ENCODE measurements at places on chromosomes 7 and 10.

DNA sequence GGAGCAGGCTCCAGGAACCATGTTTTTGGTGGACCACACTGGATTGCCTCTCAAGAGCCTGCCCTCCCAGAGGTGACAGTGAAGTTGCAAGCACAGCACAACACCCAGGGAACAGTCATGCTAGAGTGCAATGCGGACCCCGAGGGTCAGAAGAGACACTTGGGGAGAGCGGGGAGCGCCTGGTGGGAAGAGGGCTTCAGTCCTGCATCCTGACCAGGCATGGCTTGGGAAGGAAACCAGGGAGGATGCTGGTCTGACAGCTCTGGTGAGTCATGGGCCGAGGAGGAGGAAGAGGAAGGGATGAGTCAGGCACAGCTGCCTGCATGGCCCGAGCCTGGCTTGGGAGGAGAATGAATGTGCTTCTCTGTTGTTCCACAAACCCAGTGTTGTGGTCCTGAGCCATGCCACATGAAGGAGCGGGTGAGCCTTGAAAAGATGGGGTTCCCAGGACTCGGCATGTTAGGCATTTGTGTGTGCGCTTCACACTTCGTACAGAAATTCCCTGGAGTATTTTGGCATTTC, 29.5 kb upstream of the ANKRD2 start:
- peak; percentile 98 for DNase-seq

DNA sequence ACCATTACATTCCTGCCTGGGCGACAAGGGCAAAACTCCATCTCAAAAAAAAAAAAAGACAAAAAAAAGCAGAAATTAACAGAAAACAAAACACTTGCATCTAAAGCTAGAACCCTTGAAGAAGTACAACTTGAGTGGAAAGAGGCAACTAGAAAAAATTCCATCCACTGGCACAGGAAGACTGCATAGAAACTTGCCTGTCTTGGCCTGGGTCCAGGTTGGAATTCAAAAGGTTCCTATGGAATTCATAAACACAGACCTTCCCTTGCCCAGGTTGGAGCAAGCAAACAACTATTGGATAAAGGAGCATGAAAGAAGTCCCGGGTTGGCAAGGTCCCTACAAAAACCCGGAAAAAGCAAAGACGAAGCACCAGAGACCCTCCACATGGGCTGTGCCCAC, 69.8 kb downstream of the CCDC71L start:
- no peak for DNase-seq

GRCh38 chr7:112735261-112735660, 54.9 kb downstream of the TMEM168 start:
- DNase-seq, result no peak

DNA sequence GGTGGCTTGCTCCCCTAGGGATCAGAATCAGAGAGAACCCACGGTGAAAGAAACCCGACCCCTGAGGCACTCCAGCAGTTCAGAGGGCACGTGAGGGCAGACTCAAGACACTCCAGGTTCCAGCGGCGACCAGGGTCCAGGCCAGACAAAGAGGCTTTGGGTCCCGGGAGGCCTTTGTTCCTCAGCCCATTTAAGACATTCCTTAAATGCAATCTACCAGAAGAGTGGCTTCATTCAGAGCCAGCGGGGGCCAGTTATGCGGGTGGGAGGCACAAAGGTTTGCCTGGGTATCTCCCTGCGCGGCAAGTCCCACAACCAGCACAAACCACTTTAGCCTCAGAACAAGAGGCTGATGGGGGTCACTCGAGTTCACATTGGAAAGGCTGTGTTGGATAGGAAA, 53.6 kb downstream of the AFAP1L2 start:
- DNase-seq, result no peak

GRCh38 chr7:48638041-48638440, 286.3 kb upstream of the CDC14C start:
- DNase-seq, result no peak

DNA sequence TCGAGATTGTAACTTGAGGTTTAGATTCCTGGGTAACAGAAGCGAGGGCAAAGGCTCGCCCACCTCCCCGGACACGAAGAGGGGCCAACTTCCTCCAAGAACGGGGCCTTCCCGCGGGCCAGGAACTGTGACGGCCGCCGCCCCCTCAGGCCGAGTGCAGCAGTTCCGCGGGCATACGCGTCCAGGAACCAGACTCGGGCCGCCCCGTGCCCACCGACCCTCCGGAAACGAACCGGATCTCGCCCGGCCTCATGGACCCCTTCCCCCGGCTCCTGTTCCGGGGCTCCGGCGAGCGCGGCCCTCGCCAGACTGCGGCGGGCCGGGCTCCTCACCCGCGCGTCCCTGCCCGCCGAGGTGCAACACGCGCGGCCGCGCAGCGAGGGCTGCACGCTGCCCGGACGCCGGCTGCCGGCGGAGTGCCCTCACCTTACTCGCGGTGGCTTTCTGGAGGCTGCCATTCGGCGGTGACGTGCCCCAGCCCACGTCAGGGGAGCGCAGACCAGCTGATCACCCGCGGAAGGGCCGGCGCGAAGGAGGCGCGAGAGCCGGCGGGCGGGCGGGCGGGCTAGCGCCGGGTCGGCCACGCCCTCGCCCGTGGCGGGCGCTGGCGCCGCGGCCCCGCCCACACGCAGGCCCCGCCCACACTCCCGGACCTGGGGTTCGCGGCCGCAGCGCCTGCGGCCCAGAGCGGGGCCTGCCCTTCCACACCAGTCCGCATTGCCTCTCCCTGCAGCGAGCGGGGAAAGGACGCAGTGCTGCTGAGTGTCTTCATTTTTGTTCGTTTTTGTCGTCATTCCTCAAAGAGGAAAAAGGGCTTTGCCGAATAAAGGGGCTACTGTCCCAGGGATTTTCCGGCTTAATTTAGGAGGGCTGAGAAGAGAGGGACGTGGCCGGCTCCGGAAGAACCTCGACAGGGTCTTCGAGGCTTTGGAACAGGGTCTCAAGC, at the start of gene XPNPEP1:
Gene XPNPEP1, minus strand, starts transcription at position 536 of the 946 bp plus-strand sequence. Its CDS starts 78 bp downstream, at position 458.
- DNase-seq, result peak; percentile 89

DNA sequence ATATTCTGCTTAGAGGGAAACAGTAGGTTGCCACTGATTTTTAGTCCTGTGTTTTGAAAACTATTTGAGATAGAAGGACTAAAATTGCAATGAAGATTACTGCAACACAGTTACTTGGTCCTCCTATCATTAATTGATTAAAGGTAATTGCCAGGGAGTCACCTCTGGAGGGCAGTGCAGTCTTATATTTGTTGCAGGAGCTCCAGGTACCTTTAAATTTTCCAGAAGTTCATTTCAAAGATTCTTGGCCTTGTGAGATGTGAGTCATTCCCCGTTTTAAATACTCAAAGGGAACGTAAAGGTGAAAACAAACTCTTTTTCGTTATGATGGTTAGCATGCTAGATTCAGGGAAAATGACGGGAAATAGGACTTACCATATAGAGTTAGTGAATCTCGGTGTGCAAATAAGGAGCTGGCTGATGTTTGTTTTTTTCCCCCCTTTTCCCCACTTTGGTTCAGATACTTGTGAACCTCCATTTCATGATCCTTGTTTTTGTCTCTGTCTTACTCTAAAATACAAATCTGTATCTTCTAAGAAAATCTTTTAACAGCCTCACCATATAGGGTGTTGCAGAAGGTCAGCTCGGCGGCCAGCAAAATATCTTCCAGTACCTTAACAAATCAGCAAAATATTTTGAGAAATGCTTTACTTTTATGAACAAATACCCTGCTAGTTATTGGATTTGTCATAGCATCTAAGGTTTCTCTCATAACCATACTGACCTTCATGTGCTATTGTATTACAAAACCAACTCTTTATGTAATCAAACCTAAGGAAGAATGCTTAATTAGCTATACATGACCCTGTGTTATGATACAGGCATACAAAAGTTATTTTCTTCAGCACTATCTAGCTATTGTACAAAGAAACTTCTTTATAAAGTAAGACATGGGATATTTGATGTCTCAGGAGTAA, 143.0 kb upstream of the HDAC9 start:
- peak; percentile 77 for DNase-seq
